Brain (organoid and tissue), 16 donors: ENCODE measurements at places on chromosomes 13 and 19.

DNA sequence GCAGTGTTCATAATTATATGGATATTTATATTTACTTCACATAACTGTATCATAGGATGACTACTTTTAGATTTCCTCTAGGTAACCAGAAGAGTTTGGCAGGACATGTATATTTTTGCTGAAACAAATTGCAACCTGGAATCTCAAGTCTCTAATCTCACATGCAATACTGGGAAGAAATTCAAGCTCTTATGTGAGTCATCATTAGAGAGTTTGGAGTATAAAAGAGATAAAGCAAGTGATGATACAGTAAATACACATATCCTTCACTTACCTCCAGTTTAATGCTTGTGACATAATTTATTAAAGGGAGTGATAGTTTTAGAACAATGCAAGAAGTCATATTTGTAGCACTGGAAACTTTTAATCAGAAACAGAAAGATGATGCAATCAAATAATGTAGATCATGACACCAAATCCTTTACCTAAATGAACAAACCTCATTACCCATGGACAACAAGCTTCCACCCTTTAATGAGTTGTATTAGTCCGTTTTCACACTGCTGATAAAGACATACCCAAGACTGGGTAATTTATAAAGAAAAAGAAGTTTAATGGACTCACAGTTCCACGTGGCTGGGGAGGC, 15.8 kb upstream of the OR7A17 start:
- no peak for DNase-seq

DNA sequence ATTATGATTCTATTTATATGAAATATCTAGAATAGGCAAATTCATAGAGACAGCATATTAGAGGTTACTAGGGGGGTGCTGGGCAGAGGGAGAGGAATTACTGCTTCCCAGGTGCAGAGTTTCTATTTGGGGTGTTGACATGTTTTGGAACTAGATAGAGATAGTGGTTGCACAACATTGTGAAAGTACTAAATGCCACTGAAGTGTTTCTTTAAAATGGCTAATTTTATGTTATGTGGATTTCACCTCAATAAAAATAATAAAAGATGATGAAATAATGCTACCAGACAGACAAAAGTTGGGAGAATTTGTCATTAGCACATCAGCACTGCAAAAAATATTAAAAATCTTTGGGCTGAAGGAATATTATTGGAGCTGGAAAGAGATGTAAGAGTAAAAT, 63.4 kb downstream of the SLC6A16 start:
- no peak for DNase-seq

DNA sequence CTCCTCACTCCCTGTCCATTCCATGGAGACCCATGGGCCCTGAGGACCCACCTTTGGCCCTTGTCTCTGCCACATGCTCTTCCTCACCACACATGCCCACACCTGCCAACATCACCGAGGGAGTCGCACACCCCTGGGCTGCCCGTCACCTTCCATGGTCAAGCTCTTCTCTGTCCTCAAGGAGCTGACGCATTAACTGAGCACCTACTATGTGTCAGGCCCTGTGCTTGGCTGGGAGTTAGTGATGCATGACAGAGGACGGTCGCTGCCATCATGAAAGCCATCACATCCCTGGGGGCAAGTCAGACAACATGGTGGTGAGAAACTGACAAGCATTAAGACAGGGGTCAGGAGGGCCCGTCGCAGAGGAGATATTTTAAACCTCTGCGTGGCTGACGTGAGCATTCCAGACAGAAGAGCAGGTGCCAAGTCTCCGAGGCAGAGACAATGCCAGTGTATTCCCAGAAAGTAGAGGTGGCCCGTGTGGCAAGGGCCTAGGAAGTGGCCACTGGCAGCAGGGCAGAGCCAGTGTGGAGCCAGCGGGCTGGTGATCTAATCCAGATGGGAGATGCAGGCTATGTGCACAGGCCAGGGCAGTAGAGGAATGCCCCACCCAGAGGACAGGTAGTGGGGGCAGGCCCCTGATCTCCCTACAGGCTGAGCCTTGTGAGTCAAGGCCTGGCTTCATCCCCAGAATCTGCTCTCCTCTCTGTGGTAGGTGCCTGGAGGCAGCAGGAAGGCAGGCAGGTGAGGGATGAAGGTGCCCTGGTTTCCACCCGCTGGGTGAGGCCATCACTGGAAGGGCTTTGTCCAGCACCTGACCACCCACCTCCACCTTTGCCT, 21.2 kb downstream of the ELAVL1 start:
- DNase-seq = no peak

GRCh38 chr19:32870981-32871451, 1.4 kb upstream of the SLC7A9 start:
- no peak for DNase-seq

GRCh38 chr13:79423801-79424642, 18.0 kb upstream of the RBM26 start:
- peak; percentile 73 for DNase-seq

DNA sequence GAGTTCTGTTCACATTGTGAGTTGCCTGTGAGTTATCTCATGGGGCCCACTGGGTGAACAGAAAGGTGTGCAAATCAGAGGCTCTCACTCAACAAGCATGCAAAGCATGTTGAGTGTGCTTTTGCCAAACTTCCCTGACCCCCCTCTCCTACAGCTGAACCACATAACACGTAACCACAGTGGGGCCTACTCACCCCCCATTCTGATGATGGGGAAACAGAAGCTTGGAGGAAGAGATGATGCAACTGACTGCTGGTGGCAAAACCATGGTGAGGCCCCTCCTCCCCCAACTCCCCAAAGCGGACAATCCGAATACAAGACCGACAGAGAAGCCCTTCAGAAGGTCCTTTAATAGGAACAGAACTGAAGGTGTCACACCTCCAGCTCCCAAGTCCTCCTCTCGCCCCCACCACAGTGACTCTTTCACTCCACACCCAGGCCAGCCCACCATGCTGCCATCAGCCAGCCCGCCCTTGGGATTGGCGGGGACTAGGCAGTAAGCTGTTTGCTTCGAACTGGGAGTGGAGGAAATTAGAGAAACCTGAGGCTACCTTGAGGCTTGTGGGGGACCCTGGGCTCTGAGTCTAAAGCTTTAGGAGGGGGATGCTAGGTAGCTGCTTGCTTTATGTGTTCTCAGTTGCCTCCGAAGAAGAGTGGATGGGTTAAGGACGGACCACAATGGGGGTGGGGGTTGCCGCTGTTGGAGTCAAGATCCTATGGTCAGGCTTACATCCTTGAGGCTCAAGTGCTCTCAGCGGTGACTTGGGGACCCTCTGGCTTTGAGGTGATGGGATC, 3.8 kb downstream of the ZNF784 start:
- no peak for DNase-seq

DNA sequence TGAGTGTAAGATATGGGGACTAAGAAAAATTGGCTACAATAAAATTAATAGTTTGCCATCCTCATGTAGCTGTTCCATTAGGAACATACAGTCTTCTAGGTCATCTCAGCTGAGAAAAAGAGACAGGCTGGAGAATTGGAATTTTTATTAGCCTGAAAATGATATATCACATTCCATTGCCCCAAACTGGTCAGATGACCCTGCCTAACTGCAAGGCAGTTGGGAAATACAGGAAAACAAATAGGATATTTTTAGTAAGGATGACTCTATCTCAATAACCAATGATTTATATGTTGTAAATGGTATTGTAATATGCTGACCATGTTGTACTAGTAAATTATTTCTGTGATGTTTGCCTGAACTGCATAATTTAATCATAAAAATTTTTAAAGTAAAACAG, 673.8 kb downstream of the PCDH9 start:
- DNase-seq = no peak

DNA sequence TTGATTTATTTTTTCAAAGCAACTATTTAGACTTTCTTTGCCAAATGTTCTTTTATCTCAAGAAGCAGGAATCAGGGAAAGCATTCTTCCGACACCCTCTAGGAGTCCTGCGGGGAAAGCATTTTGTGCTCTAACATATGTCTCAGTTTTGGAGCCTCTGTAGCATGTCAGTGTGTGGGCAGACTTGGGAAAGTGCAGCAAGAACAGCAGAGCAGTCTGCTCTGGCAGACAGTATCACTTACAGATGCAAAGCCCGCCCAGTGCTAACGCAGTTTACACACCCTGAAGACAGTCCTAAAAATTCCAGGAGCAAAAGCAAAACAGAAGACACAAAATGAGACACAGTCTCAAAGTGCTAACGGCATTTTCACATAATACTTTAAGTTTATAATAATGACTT, 393.5 kb downstream of the KLF12 start:
- DNase-seq = no peak

- no peak for DNase-seq
These were observed 494 bp downstream of the NCLN start for GRCh38 chr19:3186160-3186688.

GRCh38 chr19:35650581-35650980, 2.5 kb downstream of the COX6B1 start:
- DNase-seq = no peak

DNA sequence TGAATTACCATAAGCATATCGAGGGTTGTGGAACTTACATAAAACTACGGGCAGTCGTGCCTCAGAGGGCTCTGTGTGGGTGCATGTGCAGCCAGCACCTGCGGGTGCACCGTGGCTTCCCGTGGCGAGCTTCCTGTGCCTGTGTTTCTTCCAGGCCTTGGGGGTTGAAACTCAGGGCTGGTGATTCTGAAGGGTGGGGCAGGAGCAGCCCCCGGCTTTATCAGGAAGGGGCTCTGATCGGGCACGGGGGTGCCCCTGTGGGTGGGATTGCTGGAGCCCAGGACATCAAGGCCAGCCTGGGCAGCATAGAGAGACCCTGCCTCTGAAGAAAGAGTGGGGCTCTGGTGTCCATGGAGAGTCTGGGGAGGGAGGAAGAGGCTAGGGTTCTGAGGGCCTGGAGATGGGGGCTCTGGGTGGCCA, 11.1 kb downstream of the ATP4B start:
- DNase-seq = no peak
